ENCODE measurements at places on chromosomes 11 and 22.

DNA sequence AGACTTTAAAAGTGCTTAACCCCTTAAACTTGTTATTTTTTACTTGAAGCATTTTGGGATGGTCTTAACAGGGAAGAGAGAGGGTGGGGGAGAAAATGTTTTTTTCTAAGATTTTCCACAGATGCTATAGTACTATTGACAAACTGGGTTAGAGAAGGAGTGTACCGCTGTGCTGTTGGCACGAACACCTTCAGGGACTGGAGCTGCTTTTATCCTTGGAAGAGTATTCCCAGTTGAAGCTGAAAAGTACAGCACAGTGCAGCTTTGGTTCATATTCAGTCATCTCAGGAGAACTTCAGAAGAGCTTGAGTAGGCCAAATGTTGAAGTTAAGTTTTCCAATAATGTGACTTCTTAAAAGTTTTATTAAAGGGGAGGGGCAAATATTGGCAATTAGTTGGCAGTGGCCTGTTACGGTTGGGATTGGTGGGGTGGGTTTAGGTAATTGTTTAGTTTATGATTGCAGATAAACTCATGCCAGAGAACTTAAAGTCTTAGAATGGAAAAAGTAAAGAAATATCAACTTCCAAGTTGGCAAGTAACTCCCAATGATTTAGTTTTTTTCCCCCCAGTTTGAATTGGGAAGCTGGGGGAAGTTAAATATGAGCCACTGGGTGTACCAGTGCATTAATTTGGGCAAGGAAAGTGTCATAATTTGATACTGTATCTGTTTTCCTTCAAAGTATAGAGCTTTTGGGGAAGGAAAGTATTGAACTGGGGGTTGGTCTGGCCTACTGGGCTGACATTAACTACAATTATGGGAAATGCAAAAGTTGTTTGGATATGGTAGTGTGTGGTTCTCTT is 2.8 kb downstream of the MALAT1 start:
- DNase-seq, result no peak

- peak; percentile 55 for DNase-seq
Observed at GRCh38 chr11:12175694-12176241, 65.4 kb downstream of the MICAL2 start.

DNA sequence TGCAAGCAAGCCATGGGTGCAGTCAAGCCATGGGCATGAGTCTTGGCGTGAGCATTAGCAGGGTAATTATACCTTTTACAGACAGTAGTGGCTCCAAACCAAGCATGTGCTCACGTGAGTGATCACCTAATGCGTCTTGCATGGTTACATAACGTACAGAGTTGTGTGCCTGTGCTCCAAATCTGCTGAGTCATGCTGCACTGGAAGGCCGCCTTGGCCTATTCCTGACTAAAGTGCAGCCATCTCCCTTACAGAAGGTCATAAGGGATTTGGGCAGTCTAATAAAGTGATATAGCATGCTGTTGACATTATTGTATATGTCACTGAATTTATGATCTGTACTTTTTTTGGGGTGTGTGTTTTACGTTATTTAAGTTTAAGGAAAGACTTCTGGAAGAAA is 102.4 kb downstream of the ARHGAP42 start:
- no peak for DNase-seq

- DNase-seq, result no peak
Observed at GRCh38 chr11:65903068-65903481, 2.9 kb upstream of the FOSL1 start.

DNA sequence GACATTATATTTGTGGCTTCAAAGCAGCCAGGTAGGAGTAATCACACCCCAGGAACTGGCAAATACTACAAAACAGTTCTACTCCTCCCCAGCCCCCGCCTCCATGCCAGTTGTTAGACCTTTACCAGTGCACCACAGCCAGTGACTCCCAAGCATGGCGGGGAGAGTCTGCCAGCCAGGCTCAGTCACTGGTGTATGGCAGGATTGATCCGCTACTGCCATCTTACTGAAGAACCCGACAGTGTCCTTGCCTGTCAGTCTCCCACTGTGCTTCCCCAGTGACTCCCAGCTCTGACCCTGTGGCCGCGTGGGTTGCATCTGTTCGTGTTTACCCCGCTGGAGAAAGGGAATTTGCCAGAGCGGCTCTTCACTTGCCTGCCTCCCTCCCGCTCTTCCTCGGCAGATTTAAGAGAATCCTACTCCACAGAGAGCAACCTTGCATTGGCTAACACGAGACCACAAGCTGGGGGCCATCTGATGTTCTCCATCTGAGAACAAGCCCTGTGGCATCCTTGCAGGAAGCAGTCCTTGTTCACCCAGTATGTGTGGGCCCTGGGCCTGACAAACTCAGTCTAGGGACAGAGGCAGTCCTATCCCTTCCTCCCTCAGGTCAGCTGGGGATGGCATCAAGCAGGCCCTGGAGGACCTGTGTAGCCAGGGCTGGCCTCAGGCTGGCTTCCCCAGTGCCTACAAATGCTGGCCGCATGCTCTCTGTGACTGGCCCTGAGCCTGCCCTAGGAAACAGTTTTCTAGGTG is 33.1 kb downstream of the GNAZ start:
- DNase-seq, result no peak

GRCh38 chr11:44826922-44827643 is 100.3 kb downstream of the TSPAN18 start:
- no peak for DNase-seq

GRCh38 chr11:94694309-94695060 is 73.7 kb upstream of the AMOTL1 start:
- no peak for DNase-seq

GRCh38 chr11:2383852-2384804 is 7.0 kb downstream of the CD81 start:
- DNase-seq, result no peak

GRCh38 chr22:20563941-20564371 is 56.5 kb downstream of the MED15 start:
- no peak for DNase-seq

DNA sequence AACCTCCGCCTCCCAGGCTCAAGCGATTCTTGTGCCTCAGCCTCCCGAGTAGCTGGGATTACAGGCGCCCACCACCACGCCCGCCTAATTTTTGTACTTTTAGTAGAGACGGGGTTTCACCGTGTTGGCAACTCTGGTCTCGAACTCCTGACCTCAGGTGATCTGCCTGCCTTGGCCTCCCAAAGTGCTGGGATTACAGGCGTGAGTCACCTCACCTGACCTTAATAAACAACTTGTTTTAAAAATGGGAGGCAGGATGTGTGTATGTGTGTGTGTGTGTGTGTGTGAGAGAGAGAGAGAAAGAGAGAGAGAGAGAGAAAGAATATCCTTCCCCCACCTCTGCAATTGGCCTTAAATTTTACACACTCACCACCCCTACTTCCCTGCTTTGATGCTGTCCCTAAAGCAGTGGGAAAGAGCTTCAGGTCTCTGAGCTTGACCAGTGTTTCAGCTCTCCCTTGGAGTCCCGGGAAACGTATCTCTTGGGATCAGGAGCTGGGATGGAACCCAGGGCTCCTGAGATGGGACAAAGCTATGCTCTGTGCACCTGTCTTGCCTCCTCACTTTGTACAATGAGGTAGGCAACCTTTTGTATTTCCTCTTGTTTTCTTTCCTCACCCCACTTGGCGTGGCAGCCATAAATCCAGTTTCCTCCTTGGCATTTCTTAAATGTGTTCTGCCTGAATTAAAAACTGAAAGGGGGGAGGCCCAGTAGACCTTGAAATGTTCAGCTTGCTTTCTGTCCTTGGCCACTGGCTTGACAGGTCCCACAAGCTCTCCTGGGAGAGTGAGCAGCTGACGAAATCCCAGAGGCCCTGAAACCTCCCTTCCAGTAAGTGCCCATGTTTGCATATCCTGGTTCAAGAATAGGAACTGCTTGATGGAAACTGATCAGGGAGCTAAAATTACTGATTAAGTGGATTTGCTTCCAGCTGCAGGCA is 17.8 kb upstream of the XBP1 start:
- peak; percentile 54 for DNase-seq

DNA sequence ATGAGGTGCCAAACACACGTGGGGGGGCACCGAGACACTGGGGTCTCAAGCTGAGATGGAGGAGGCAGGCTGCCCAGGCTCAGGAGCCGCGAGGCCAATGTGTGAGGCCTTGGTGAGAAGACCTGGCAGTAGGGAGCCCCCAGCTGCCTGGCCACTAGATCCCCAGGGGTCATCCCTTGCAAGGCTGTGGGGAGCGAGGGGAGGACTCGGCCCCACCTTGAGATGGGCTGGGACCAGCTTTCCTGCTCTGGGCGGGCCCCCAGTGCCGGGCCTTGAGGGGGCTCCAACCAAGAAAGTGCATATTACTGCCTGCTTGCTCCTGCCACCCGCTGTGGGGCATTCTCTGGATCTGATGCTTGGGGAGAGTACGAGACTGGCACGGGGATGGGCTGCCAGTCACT is 107.0 kb downstream of the CTTN start:
- no peak for DNase-seq

- DNase-seq, result no peak
Observed at GRCh38 chr11:11866203-11866602, 24.4 kb downstream of the USP47 start.

- no peak for DNase-seq
Observed at GRCh38 chr11:35425603-35426212, 6.3 kb upstream of the SLC1A2 start.

DNA sequence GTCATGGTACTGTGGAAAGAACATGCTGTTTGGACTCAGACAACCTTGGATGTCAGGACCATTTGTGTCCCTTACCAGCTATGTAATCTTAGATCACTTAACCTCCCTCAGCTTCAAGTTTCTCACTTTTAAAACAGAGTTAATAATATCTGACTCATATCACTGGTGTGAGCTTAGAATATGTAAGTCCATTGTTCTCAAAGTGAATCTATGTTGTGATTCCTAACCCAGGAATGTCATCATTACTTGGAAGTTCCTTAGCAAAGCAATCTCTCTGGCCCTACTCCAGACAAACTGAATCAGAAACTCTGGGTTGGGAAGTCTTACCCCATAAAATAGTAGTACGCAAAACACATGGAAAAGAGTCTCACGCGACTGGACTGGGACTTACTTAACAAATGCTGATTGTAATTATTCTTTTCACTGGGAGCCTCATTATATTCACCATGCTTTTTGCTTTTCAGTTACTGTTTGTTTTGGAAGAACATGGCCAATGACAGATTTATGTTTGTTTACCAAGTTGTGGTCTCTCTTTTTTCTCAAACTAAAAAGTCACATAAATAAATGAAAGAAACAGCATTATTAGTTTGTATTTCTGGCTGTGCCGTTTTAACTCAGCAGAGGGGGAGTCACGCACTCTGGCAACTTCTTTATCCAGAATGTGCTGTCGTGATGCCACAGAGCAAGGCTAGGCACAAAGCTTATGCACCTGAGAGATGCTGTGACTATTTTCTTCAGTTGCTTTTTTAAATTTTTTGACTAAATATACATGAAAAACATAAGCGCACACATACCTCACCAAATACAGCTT is 217.7 kb upstream of the CTSC start:
- no peak for DNase-seq

- no peak for DNase-seq
Observed at GRCh38 chr11:67634366-67635230, 4.9 kb upstream of the NUDT8 start.

DNA sequence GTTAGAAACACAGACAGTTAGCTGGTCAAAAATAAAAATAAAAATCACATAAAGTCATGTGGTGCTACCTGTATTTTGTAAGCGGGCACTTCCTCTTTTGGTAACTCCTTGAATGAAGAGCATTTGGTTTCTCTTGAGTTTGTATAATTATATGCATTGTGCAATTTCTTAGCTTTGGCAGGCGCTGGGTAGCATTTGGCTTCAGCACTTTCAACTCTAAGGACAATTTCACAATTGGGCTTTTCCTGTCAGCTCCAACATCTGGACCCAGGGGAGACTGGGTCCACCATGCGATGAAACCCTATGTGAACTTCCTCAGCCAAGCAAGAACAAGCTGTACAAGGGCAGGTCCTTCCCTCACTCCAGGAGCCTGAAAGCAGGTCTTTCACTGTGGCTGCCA is 169.1 kb downstream of the RRAS2 start:
- no peak for DNase-seq

All from activated naive CD4-positive, alpha-beta T cell treated with anti-CD3 and anti-CD28 coated beads for 36 hours (primary cell).